Karpas-422 (cell line): ENCODE measurements at places on chromosomes 2 and 18. TPM values are rescaled to one million over a fixed set of nuclear protein-coding genes. Genes with fewer than 3 reads are reported as not detected.

The CENPA gene
- 10.0 and 21.1 TPM in 2 replicates for total RNA-seq

The MBD1 gene
- 33.0 and 85.4 TPM in 2 replicates for total RNA-seq

The APCDD1 gene
- total RNA-seq: not detected in 2 replicates

The CPLX4 gene
- not detected in 2 replicates for total RNA-seq

The UGT1A10 gene
- total RNA-seq: 0.11 and 0.14 TPM in 2 replicates

The KIF5C gene
- 8.3 and 11.3 TPM in 2 replicates for total RNA-seq

The ANKRD23 gene
- total RNA-seq: 1.6 and 9.8 TPM in 2 replicates

The SPEG gene
- total RNA-seq: not detected in 2 replicates

The MAL gene
- total RNA-seq: not detected in 2 replicates

The LIMS4 gene
- 0.40 TPM in 1 of 2 replicates, not detected in the other for total RNA-seq

The GULP1 gene
- 0.41 TPM in 1 of 2 replicates, not detected in the other for total RNA-seq

The CD207 gene
- not detected in 2 replicates for total RNA-seq

The AQP12B gene
- total RNA-seq: not detected in 2 replicates

The LTBP1 gene
- total RNA-seq: 9.2 and 11.8 TPM in 2 replicates

The AGBL5 gene
- total RNA-seq: 30.0 and 35.7 TPM in 2 replicates

The AFF3 gene
- 84.6 and 99.7 TPM in 2 replicates for total RNA-seq

The OXER1 gene
- not detected in 2 replicates for total RNA-seq

The DPP10 gene
- not detected in 2 replicates for total RNA-seq

The LHCGR gene
- total RNA-seq: not detected in 2 replicates

The KIAA2012 gene
- 0.29 and 0.89 TPM in 2 replicates for total RNA-seq

The RBMS1 gene
- total RNA-seq: 0.72 TPM in 1 of 2 replicates, not detected in the other

The AQP12A gene
- not detected in 2 replicates for total RNA-seq
